HuH-7 (cell line): ENCODE measurements at places on chromosomes 5 and 9.

- DNase-seq: no peak
Measured at GRCh38 chr5:88718736-88719135, 164.2 kb downstream of the MEF2C start.

- DNase-seq: no peak
Measured at GRCh38 chr9:89426384-89426961, 71.4 kb downstream of the SEMA4D start.

- no peak for DNase-seq
Measured at GRCh38 chr5:180596668-180597231, 5.5 kb upstream of the SCGB3A1 start.

GRCh38 chr5:178107756-178108310, 5.5 kb upstream of the N4BP3 start:
- no peak for DNase-seq

GRCh38 chr9:75181750-75182149, 93.4 kb downstream of the OSTF1 start:
- DNase-seq: no peak

DNA sequence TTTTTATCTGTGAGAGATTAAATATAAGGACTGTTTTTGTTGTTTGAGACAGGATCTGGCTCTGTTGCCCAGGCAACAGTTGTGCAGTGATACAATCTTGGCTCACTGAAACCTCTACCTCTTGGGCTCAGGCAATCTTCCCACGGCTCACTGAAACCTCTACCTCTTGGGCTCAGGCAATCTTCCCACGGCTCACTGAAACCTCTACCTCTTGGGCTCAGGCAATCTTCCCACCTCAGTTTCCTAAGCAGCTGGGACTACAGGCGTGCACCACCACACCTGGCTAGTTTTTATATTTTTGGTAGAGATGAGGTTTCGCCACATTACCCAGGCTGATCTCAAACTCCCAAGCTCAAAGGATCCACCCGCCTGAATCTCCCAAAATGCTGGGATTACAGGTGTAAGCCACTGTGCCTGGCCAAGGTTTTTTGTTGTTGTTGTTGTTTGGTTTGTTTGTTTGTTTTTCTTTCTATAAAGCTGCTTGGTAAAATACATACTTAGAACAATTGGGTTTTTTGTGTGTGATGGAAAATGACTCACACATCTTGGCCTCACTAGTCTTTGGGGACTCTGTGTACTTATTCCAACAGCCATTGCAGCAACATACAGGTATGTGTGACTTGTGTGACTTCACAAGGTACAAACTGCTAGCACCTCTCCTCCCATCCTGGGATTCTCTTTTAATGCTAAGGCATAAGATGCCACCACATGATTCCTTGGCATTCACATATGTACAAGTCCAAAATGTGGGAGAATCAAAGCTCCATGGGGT, 36.5 kb upstream of the RASA1 start:
- DNase-seq: no peak

DNA sequence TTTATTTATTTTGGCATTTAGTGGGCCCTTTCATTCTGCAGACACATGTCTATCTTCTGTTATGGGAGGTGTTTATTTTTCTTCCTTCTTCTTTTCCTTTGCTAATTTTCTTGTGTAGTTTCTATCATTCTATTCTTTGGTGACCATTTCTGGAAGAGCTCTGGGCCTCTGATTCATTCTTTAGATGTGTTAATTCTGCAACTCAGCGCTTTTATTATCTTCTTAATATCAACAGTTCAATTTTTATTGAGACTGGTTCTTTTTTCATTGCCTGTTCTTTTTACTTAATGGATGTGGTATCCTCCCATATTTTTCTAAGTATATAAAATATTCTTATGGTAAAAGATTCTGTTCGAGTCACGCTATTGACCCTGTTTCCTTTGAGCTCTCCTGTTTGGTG, 112.0 kb downstream of the HSPA4 start:
- no peak for DNase-seq

DNA sequence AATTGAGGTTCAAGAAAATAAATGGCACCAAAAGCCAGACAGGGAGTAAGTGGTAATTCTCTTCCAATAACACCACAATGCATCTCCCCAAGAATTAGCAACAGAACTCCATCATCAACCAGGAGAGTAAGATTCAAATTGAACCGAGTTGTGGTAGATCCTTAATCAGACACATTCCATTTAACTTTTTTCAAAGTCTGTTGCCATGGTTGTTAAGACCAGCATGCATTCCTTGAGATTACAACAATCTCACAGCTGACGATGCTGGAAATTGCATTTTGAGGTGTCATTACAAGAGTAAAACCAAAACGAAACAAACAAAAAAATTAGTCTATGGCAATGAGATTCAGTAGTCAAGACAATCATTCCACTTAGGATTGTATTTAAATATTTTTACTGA, 78.9 kb upstream of the ZNF462 start:
- DNase-seq: no peak

DNA sequence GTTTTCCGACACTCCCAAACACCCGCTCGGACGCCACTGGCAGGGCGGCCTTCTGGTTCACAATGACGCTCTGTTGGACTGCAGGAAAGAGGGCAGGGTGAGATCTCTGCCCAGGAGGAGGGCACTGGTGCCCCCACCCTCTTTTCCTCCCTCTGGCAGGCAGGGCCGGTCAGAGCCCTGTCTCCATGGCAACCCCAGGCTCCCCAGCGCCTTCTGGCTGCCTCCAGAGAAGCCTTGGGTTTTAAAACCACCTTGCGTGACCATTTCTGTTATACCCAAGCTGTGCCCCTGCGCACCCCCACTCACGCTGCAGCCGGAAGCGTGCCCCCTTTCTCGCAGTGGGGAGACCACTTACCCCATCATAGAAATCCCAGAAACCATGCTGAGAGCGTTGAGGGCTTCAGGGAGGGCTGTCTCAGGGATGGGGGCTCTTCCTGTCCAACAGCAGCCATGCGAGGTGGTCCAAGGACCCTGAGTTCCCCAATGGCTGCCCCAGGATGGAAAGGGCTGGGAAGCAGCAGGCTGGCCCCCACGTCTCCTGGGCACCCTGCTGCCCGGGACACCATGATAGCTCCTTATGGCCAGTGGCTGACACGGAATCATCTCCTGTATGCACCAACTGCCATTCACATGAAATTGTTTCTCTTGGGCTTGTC, 7.3 kb downstream of the C9orf50 start:
- no peak for DNase-seq

- no peak for DNase-seq
Measured at GRCh38 chr9:115106642-115107041, 11.3 kb downstream of the TNC start.

DNA sequence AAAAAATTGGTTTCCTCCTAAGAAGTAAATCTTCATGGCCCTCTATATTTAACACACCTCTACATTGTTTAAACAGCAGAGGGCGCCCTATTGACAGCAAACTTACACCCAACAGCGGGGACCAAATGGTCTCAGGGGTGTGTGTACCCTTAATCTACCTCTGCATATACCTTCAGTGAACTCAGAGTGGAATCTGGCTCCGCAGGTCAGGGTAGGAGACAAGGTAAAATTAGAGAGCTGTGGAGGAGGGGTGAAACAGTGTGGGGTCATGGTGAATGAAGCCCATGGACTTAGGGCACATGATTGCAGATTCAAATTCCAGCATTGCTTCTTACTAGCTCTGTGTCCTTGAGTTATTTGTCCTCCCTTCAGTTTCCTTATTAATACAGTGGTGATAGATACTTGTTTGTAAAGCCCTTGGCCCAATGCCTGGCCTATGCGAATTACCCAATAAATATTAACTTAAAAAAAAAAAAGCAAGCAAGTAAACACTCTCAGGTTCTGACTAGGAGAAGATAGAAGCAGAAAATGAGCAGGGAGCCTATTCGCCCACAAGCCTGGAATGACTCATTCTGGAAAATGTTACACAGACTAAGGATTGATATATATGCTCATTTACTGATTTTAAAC, 122.9 kb downstream of the CAVIN4 start:
- no peak for DNase-seq

DNA sequence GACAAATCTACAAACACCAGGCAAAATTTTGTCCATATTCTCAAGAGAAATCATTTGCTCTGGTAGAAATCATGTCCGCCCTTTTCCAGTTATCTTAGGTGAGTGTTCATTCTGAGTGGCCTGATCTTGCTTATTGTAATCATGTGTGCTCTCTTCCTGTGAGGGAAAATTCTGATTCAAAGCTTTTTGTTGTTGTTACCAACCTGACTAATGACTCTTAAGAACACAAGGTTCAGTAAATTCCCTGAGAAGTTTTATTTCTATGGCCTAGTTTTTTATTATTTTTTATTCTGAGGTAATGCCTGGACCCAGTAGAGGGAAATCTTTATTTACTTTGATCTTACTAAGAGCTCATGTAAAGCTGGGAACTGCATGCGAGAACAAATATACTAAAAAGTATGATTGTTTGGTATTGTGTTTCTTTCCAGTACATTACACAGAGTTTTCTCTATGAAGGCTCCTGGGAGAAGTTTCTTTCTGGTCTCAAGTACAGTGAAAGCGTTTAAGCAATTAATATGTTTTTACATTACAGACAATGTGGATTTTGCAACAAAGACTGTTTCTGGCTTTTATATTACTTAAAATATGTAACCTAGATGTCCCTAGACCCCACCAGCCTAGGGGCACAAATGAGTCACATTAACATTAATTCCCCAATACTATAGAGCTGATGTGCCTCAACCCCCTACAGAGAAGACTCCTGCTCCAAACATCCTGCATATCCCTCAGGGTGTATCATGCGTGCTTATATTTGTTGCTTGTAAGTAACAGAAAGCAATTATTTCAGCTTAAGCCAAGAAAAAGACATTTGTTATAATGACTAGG, 138.1 kb downstream of the TMEM167A start:
- no peak for DNase-seq
